ENCODE measurements at places on chromosomes 1 and 21.

DNA sequence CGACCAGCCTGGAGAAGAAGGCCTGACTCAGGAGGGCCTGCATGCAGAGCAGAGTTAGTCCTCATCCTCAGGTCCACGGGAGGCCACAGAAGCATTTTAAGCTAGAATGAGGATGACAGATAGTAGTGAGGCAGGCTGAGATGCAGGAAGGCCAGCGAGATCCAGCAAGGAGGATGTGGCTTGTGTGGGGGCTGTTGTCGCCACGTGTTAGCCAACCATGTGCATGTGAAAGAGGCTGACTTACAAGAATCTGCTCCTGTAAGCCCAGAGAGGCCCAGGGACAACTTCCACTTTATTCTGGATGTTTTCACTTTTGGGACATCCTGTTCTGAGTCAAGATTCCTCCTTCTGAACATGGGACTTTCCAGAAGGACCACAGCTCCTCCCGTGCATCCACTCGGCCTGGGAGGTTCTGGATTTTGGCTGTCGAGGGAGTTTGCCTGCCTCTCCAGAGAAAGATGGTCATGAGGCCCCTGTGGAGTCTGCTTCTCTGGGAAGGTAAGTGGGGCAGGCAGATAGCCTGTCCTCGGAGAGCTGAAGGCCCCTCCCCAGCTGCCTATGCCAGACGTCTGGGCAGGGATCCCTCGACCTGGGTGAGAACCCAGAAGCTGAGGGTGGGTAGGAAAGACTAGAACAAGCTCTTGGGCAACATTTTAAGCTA is at the start of gene SLAMF8:
SLAMF8 (plus strand) TSS at position 433 of the 661 bp plus-strand sequence; CDS start at position 459, 26 bp downstream.
- DNase-seq = no peak

DNA sequence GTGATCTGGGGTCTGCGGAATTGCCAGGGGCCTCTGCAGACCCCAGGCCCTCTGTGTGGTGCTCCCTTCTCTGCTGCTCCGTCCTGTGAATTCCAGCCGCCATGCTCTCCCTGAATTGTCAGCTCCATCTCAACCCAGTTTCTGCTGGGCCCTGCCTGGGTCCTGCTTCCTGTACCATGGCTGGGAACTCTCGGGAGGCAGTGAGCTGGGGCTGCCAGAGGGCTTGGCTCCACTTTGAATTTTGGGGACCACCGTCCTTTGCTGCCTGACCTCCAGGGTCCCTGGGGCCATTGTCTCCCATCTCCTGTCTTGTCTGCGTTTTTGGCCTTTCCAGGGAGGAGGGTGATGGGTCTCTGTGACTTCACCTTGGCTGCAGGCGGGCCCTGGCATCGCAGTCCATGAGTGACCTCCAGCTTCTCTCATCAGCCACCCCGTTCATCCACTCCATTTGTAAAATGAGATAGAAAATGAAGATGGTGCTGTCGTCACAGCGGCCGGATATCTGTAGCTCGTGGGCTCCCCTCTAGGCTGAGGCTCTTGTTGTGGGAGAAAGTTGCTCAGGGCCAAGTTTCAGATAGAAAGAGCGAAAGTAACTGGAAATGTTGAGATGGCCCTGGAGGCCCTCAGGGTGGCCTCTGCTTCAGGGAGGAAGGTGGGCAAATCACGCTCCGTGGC is 38.3 kb downstream of the SKI start:
- no peak for DNase-seq

- DNase-seq = no peak
Measured at GRCh38 chr1:92538048-92538412, 51.3 kb upstream of the GFI1 start.

DNA sequence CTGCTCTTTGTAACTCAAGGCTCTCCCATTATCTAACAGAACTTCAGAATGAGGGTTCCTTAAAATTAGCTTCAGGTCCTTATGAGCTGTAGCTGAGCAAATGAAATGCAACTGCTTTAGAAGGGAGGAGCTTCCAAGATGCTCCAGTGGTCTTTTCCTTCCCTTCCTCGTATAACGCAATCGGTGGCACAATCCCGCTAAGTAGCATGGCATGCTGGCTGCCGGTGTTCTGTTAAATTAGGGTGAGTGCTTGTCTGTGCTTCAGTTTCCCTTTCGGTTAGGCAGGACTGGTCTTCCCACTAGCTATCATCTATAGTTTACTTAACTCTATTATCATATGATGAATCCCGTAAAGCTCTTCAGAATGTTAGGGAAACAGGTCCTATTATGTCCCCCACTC is 917 bp downstream of the KIAA0040 start:
- DNase-seq = no peak

- no peak for DNase-seq
Measured at GRCh38 chr1:94316836-94317789, 79.7 kb upstream of the ARHGAP29 start.

- DNase-seq = no peak
Measured at GRCh38 chr1:9263984-9264872, 28.5 kb upstream of the SPSB1 start.

DNA sequence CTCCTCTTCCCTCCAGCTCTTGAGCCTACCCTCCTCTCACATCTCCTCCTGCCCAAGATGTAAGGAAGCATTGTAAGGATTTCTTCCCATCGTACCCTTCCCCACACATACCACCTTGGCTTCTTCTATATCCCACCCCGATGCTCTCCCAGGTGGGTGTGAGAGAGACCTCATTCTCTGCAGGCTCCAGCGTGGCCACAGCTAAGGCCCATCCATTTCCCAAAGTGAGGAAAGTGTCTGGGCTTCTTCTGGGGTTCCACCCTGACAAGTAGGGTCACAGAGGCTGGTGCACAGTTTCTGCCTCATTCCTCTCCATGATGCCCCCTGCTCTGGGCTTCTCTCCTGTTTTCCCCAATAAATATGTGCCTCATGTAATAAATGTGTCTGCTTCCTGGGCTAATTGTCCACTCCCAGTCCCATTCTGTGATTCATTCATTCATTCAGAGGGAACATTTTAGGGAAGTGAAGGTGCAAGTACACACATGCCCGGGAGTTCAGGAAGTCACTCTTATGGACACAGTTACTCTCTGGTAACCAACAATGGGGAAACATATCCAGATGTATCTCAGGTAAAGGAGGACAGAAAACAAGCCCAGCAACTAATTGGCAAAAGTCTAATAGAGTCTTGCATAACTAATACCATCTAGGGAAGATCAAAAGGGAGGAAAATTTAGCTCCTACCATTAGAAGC is 1.9 kb downstream of the SPRR4 start:
- DNase-seq = no peak

DNA sequence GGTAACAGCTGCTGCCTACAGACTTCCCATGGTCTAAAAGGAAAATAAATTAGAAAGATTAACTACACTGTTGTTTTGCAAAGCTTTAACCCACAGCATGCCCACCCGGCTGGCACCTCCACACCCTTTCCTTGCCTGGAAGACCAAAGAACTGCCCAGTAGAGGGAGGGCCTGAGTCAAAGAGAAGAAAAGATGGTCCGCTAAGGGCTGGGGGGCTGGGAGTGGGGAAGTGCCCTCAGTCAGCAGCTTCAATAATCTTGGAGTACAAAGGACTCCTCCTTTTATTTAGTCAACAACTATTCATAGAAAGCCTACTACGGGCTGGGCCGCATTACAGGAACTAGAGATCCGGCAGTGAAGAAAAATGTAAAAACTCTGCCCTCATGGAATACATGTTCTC is 40.6 kb downstream of the ERI3 start:
- no peak for DNase-seq

DNA sequence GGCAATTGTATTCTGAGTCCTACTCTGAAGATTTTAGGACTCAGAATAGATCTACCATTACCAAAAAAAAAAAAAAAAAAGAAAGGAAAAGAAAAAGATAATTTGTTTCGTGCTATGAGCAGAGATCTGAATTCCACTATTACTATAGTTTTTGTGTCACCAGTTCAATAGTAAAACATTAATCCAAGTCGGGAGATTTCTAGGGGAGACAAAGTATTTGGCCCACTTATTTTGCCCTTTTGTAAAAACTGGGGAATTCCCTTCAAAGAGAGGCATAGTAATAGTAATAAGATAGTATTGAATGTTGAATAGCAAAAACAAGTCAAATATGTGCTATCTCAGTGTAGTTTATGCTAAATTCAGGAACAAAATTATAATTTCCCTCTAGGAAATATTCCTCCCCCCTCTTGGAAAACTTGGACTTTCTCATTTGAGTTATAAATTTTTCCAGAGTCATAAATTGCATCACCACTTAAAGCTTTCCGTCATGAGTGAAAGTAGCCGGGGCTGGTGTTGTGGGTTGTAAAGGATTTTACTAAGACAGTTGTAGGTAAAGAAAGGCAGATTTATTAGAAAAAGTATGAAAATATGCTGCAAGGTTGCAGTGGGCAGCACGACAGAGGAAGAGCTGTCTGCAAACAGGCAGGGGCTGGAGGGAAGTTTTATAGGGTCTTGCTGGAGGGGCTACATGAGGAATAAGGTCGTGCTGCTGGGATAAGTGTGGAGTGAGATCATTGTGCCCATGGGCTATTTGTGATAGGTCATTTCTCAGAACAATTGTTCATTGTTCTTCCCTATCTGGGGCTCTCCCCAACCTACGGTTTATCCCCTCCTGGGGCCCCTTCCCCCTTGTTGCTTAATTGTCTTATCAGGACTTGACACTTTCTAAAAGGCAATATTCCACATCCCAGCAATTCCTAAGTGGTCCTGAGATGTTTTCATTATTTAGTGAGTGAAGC is 1009.9 kb downstream of the PLA2G4A start:
- no peak for DNase-seq

GRCh38 chr1:53697721-53698383 is 41.1 kb downstream of the GLIS1 start:
- no peak for DNase-seq

GRCh38 chr1:116474921-116475849 is 95.6 kb downstream of the CD58 start:
- DNase-seq = no peak

GRCh38 chr1:25089772-25090171 is 142.5 kb downstream of the SYF2 start:
- DNase-seq = no peak

DNA sequence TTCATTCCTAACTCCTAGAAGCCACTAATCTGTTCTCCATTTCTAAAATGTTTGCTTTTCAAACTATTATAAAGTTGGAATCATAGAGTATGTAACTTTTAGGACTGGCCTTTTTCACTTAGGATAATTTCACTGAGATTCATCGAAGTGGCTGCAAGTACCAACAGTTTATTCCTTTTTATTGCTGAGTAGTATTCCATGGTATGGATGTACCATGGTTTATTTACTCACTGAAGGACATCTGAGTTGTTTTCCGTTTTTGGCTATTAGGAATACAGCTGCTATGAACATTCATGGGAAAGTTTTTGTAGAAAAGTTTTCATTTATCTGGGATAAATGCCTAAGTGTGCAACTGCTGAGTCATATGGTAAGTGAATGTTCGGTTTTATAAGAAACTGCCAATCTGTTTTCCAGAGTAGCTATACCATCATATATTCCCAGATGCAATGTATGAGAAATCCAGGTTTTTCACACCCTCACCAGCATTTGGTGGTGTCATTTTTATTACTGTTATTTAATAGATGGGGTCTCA is 66.3 kb downstream of the SLC27A3 start:
- no peak for DNase-seq

DNA sequence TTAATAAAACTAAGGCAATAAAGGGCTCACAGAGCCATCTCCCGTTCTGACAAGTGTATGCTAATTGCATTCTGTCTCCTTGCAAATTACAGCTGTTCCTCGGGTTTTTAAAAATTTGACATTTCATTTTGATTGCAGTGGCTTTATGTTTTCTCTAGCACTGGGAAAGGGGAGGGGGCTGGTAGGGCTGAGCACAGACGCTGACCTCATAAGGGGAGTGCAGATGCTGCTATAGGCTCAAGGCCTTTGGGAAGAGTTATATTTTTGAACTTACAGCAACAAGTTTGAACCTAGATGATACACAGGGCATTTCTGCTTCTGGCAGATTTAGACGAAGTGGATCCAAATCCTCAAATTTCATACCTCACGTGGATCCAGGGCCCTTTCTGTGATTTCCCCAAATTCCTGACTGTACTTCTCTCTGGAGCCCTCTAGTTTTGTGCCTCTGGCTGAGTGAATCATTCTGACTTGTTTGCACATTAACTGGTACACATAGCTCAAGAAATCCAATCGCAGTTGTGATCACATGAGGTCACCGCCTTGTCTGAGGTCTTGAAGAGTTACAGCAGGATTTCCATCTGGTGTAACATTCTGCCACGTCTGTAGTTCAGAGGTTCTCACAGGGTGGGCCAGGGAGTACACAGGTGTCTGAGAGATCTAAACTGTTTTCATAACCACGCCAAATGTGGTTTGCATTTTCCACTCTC is 230.3 kb downstream of the C1orf94 start:
- DNase-seq = no peak

DNA sequence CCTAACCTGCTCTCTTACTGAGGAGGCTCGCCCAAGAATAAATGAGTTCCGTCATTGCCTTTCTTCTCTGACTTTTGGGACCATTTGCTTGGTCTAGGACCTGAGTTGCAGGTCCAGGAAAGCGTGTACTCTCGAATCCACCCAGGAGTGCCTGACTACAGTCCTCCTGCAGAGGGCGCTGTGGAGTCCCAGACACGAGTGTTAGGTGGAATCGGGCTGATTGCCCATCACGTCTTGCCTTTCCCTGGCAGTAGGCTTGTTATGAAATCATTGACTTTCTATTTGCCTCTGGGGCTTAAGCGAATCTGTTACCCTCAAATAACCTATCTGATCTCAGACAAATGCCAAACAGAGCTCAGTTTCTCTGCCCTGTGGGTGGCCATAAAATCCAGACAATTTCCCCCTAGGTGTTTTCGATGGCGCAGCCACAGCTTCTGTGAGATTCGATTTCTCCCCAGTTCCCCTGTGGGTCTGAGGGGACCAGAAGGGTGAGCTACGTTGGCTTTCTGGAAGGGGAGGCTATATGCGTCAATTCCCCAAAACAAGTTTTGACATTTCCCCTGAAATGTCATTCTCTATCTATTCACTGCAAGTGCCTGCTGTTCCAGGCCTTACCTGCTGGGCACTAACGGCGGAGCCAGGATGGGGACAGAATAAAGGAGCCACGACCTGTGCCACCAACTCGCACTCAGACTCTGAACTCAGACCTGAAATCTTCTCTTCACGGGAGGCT is at the start of gene IL20:
IL20 (plus strand) TSS at position 685 of the 733 bp plus-strand sequence. CDS start 230 bp downstream, outside the sequence.
- peak; percentile 57 for DNase-seq

GRCh38 chr1:42747125-42747524 is 7.1 kb upstream of the CLDN19 start:
- DNase-seq = peak; percentile 26

DNA sequence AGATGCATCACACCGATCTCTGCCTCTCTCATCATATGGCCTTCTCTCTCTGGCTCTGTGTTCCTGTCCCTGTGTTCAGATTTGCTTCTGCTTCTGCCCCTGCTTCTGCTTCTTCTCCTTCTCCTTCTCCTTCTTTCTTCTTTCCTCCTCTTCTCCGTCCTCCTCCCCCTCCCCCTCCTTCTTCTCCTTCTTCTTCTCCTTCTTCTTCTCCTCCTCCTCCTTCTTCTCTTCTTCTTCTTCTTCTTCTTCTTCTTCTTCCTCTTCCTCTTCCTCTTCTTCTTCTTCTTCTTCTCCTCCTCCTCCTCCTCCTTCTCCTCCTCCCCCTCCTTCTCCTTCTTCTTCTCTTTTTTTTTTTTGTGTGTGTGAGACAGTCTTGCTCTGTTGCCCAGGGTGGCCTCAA is 139.9 kb upstream of the KLHDC7A start:
- DNase-seq = no peak

- no peak for DNase-seq
Measured at GRCh38 chr1:27574001-27574781, 29.8 kb downstream of the AHDC1 start.

GRCh38 chr1:153945795-153946621 is 510 bp downstream of the DENND4B start:
- no peak for DNase-seq

Measured in NCI-H1092 (cell line).